ENCODE measurements at places on chromosomes 11 and 22. TPM values are rescaled to one million over a fixed set of nuclear protein-coding genes. Genes with fewer than 3 reads are reported as not detected.
A peak's percentile ranks its signal among the peaks of the same experiment; 100 is the strongest.

CCDC87 gene
- 0.11 TPM for total RNA-seq

C1QTNF5 gene
- total RNA-seq: 27.9 TPM

DNA sequence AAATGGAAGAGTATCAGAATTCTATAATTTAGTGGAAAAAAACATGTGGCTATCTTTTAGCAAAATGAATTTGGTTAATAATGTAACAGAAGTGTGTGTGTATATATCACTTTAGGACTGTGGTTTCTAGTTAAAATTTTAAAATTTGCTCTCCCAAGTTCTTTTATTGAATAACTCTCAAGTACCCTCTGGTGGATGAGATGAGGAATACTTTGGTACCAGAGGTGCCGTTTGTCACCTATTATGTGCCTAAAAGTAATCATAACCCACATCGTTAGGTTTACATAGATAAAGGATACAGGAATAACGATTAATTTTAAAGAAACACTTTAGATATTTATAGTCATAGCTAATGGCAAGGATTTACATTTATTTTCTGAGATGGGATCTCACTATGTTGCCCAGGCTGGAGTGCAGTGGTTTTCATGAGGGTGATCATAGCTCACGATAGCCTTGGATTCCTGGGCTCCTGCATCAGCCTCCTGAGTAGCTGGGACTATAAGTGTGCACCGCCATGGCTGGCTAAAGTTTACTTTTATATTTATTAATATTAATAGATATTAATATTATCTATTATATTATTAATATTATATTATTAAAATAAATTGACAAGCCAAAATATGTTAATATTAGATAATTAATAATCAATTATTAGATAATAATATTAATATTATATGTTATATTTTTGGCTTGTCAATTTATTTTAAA is 66.7 kb upstream of the CAPRIN1 start:
- DNase-seq: peak; percentile 36

- DNase-seq: peak; percentile 49
Observed at GRCh38 chr11:27204529-27204928, 158.5 kb downstream of the CCDC34 start.

GRCh38 chr11:95156133-95156721 is 66.6 kb downstream of the ENDOD1 start:
- DNase-seq: no peak

- peak; percentile 90 for DNase-seq
Observed at GRCh38 chr11:35525501-35526175, at the start of gene PAMR1. Gene PAMR1, minus strand, starts transcription at chr11:35525616. Its CDS starts 31 bp downstream, at chr11:35525585.

DNA sequence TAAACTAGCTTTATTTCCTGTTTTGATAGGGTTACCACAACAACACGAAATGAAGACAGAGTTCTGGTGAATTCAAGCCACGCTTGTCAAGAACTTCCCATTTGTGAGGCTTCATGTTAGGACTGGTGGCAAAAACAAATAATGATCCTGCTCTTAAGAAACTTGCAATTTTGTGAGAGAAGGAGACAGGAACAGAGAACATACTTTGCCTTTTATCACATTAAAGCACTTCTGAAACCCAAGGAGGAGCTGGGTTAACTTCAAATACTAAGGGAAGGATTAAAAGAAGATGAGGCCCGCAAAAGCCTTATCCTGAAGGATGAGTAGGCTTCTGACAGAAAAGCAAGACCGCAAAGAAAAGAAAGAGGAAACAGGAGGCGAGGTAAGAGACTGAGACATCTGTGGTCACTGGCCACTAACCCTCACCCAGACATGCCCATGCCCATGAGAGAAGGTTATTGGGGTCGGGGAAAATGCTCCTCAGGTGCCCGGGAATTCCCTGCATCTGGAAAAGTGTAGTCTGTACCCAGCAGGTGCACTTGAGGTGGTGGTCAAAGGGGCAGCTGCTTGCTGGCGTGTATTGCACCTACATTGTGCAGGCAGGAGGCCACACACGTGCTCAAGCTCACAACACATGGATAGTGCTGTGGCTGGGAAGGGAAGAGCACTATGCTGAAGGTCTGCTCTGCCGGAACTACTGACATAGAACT is 50.5 kb downstream of the MAPK1 start:
- DNase-seq: peak; percentile 95

MMP27 gene
- total RNA-seq: not detected

- peak; percentile 85 for DNase-seq
Observed at GRCh38 chr11:9219572-9219971, 45.6 kb downstream of the DENND5A start.

DNA sequence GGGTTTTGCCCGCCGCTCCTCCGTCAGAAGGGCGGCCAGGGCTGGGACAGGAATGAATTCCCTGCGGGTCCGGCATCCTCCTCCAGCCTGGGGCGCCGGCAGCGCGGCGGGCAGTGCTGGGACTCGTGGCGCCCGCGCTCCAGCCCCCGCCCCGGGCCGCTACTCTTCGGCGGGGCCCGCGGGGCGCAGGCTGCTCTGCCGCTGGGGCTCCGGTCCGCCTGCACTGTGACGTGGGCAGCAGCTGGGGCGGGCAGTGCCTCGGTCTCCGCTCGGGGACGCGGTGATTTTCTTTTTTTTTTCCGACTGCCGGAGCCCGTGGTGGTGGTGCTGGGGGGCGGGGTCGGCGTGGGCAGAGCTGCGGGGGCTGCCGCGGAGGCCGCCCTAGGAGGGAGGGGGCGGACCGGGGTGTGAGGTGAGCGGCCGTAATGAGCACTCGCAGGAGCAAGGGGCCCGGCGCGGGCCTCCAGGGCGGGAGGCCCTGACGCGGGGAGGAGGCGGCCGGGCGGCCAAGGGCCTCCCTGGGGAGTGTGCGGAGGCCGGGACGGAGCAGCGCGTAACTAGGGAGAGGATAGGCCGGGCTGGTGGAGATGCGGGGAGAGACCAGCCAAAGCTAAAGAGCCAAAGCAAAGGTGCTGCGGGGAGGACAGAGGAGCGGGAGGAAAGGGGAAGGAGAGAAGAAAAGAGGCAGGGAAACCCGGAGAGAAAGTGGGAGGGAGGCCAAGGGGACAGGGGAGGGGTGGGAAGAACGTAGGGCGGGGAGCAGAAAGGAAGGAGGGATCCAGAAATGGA is 73.3 kb upstream of the ZBED5 start:
- peak; percentile 90 for DNase-seq

NAALADL1 gene
- 40.7 TPM for total RNA-seq

SAA1 gene
- total RNA-seq: not detected

Data from GM23248 (cell line).